ENCODE measurements at places on chromosomes 3 and 15. TPM values are rescaled to one million over a fixed set of nuclear protein-coding genes. Genes with fewer than 3 reads are reported as not detected.

- DNase-seq, result no peak
These were observed 161.1 kb upstream of the ROBO1 start for GRCh38 chr3:79928687-79929408.

DNA sequence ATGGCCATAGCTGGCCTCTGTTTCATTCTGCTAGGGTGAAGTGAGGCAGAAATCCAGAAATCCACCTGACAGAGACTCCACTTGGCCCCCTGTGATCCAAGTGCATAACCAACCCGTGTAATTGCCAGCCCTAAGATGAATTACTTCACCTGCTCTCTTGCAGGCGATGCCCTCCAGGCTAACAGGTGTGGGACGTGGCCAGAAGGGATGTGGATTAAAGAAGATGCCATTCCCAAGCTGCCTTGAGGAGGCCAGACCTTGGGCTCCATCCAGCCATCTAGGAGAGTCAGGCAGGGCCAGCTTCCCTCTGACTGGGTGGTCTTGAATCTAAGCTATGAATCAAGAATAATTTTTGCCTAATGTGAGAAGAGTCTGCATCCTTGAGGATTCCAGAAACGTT lies 154.5 kb upstream of the BNIP2 start:
- DNase-seq, result no peak

Gene LIPC
- total RNA-seq, result 1.1 TPM

GRCh38 chr3:82055792-82056191 lies 294.3 kb upstream of the GBE1 start:
- DNase-seq, result no peak

DNA sequence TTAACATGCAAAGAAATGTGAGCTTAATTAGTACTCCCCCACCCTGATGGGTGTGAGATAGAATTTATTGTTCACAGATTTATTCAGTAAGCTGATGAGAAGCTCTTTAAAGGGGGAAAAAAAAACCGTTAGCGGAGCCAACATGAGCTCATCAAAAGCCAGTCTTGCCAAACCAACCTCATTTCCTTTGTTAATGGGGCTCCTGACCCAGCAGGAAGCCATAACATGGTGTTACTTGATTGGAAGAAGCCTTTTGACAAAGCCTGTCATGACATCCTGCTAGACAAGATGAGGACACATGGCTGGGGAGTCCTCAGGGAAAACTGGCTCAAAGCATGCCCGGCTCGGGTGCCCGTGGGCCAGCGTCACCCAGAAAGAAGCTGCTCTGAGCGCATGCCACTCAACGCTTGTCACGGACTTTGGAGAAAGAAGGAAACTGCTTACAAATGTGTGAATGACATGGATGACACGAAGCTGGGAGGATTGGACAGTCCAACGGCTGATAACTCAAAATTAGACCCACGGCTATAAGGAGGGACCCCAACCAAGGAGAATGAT lies 64.6 kb downstream of the SLCO2A1 start:
- no peak for DNase-seq
